ENCODE measurements at places on chromosomes 2 and 18.
A peak's percentile ranks its signal among the peaks of the same experiment; 100 is the strongest.

GRCh38 chr2:68225119-68225632, 27.2 kb downstream of the PPP3R1 start:
- DNase-seq = no peak

DNA sequence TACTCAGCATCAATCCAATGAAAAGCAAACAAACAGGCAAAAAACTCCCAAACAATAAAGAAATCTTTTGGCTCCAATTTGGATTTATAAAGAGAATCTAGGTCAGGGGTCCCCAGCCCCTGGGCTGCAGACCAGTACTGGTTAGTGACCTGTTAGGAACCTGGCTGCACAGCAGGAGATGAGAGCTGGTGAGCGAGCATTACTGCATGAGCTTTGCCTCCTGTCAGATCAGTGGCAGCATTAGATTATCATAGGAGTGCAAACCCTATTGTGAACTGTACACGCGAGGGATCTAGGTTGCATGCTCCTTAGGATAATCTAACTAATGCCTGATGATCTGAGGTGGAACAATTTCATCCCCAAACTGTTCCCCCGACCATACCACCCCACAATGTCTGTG, 102.2 kb downstream of the KIAA1328 start:
- DNase-seq = no peak

- no peak for DNase-seq
Observed at GRCh38 chr18:11322716-11323115, 173.3 kb upstream of the PIEZO2 start.

DNA sequence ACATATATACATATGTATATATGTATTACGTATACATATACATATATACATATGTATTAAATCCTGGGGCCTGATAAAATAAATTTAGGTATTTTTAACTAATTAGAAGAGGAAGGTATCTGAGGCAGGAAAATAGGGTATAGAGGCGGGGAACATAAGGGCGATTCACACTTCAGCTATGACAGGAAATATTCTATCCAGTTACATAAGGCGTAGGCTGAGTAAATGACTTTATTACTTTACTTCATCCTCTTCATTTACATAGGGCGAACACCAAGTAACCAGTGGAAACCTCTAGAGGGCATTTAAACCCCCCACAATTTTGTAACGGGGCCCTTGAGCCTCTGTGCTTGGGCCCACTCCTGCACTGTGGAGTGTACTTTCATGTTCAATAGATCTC, 167.5 kb downstream of the SOCS6 start:
- DNase-seq = no peak

- DNase-seq = peak; percentile 12
Observed at GRCh38 chr2:179850188-179850587, 11.2 kb downstream of the ZNF385B start.

DNA sequence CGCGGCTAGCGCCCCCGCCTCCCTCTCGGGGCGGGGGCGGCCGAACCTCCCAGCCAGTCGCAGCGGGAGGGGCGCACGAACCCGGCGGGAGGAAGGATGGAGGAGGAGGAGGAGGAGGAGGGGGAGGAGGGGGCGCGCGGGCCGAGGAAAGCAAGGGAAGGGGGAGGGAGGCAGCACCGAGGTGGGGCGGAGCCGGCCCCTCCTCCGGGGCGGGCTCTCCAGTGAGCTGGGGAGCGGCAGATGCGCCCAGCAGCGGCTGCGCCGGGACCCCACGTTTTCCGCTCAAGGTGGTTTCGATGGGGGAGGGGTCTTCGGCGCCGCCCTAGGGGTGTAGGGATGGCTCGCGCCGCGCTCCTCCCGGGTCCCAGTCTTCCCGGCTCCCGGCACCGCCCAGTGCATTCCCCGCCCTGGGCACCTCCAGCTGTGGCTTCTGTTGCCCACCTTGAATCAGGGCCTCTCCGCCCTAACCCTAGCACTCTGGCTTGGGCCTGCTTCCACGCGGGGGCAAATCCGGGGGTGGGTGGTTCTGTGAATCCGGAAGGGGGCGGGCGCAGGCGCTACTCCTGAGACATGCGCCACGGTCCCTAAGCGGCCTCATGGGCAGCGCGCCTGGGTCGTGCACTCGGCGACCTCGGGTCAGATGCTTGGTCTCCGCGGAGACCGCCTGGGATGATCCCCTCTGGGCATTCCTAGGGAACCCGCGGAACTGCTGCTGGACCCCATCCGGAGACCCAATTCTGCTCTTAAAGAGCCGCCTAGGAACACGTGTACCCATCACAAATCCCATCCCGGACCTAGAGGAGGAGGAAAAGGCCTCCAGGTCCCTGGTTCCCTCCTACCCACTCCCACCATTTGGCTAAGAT, at the start of gene FBXO41:
Gene FBXO41, minus strand, starts transcription at position 183 of the 863 bp plus-strand sequence. CDS start 14,848 bp downstream, outside the sequence.
- no peak for DNase-seq

DNA sequence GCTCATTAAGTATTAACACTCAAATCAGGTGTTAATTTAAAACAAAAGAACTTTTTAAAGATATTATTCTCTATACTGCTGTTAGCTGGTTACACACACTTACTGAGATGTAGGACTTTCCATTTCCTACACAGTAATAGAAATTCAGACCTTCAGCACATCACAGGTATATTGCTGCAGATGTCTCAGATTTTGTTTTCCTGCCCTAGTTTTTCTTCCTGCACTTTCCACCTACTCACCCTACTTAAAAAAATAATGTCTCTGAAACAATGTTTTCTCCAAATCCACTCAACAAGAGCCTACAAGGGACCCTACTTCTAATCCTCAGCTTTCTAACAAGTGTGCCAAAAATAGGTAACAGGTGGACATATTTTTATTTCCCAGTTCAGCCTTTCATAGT, 43.9 kb downstream of the DYM start:
- no peak for DNase-seq

DNA sequence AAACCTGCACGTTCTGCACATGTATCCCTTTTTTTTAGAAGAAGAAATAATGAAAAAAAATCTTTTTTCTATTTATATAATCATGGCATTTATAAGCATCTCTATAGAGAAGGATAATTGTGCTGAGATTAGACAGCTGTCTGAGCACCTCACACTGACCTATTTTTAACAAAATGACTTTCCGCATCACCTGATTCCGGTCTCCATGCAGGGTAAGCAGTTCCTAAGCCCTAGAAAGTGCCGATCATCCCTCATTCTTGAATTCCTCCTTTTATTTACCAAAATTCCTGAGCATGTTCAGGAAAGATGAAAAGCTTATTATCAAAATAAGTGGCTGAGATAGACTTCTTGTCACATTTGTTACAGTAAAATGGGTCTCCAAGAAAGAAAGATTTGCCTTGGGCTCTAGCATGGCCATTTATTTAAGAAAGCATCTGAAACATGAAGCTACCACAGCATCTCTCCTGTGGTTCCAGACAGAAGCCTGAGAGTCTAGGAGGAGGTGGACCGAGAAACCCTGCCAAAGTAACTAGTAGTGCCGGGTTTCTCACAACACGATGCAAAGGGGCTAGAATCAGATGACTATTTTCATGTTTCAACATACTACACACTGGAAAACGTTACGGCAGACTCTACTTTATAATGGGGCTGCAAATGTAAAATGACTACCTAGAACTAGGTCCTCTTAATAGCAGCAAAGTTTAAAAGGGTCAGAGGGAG, 670 bp downstream of the GKN1 start:
- no peak for DNase-seq

- no peak for DNase-seq
Observed at GRCh38 chr2:220072669-220073220, 445.3 kb downstream of the SLC4A3 start.

GRCh38 chr18:56661360-56662062, 10.4 kb downstream of the WDR7 start:
- no peak for DNase-seq

DNA sequence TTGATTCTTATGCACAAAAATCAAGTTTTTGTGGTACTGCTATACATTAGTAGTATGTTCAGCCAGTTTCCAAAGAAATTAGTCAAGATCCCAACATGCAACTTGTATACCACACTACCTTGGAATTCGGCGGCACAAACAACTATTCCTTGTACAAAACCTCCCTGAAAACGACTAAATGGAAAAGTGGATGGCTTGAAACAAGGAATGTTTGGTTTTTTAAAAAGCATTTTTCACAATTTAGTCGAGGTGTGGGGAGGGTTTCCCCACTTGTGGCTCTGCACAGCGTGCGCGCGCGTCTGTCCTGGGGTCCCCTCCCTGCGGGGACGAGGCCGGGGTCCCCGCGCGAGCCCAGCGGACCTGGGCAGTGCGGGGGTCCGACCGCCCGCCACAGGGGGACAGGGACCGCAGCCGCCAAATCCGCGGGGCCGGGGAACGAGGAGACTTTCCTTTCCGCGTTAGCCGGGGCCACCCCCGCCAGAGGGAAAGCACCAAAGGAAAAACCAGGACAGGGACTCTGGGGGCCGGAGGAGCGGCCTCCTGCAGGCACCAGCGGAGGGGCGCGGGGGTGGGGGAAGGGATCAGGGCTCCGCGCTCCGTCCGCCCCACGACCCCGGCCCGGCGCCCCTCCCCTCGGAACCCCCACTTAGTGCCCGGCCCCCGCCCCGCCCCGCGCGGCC, 534 bp upstream of the SOCS6 start:
- DNase-seq = no peak

GRCh38 chr2:12287220-12287751, 429.4 kb upstream of the TRIB2 start:
- no peak for DNase-seq

- no peak for DNase-seq
Observed at GRCh38 chr2:54984476-54984875, 65.8 kb downstream of the RTN4 start.

DNA sequence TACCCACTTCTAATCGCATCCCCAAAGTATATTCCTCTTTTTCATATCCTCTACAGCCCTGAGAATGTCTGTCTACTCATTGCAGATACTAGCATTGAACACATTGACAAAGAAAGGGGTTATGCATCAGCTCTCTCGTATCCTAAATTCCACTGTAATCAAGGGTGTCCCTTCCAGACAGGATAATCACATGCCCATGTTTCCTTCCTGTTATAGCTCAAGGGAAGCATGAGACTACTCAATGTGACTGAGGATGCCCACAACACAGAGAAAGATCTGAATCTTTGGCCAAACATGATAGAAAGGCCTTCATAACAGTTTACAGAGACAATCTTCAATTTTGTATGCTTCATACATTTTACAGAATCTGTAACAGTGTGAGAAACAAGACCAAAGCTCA, 69.2 kb downstream of the HIBCH start:
- no peak for DNase-seq

DNA sequence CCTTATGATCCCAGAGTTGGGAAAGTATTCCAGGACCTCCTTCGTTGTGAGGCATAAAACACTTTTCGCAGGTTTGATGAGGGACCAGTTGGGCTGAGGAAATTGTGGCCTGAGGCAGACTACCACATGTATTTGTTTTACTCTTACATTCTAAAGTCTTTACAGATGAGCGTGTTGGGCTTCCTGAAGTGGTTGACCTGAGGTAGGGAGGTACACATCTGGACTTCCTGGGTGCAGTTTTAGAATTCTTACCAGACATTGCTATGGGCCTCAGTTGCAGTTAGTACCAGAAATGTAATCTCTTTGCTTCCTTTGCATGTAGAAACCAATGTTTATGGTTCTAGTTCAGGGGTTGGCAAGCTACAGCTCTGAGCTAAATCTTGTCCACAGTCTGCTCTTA, 48.7 kb downstream of the COA5 start:
- DNase-seq = no peak

DNA sequence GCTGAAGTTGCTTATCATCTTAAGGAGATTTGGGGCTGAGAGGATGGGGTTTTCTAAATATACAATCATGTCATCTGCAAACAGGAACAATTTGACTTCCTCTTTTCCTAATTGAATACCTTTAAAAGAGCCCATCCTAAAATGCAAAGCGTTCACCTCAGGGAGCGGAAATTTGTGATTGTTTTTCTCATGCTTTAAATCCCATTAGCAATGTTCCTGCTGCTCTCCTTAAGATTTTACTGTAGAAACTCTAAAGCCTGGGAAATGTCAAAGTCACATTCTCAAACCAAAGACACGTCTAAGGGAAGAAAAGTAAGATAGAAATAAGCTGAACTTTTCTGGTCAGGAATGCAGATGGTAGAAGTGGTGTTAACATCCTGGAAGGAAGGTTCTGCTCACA, 285.8 kb upstream of the MAP2 start:
- no peak for DNase-seq

GRCh38 chr18:49177812-49178211, 227.0 kb upstream of the SMAD7 start:
- peak; percentile 73 for DNase-seq

- DNase-seq = no peak
Observed at GRCh38 chr18:23503963-23504344, 643 bp downstream of the RMC1 start.

DNA sequence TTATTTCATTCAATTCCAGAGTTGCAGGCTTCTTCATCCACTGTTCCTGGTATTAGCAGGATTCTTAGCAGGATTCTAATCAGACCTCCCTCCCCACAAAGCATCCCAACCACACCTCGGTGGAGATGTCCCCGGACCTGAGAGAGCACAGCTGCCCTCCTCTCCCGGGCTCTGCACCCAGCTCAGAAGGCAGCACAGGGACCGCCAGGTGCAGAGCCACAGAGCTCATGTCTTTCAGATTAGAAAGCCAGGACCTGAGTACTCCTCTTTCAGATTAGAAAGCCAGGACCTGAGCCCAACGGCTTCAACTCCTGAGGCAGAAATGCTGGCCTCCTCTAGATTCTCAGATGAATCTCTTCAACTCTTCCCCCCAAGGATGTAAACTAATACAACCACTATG, 152.3 kb downstream of the MYO5B start:
- no peak for DNase-seq

DNA sequence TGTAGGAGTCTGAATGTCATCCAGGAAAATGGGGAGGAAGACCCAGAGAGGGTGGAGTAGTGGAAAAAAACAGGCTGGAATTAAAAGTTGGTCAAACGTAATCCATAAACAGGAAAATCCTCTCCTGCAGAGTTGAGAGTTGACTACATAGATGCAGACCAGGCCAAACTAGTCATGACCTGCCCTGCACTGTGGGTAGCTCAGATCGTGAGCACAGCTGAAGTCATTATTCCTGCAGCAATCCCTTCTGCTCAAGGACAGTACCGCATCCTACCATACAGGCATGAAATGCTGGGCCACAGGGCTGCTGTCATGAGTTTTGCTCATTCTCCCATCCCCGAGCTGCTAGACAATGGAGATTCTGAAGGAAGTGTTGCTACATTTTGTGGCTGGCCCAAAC, 352.2 kb downstream of the EN1 start:
- no peak for DNase-seq

GRCh38 chr2:33321876-33322483, 154.5 kb upstream of the RASGRP3 start:
- DNase-seq = no peak

GRCh38 chr2:5834501-5834900, 142.3 kb downstream of the SOX11 start:
- DNase-seq = no peak

- DNase-seq = peak; percentile 48
Observed at GRCh38 chr2:190382851-190383250, 25.3 kb upstream of the MFSD6 start.

DNA sequence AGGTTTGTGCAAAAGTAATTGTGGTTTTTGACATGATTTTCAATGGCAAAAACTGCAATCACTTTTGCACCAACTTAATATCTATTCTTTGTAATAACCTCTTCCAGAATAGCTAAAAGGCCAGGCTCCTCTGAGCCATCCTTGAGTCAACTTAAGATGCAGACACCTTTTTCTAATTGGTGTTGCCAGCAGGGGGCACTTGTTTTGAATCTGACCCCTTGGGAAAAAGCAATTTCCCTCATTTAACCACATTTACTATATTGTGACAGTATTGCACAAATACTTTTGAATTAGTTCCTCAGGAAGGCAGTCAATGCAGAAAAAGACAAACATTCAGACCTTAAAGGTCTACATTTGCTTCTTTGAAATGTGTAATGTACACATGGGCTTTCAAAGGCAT, 78.6 kb upstream of the GALNT5 start:
- DNase-seq = no peak

- DNase-seq = no peak
Observed at GRCh38 chr2:201517094-201517493, 65.6 kb downstream of the STRADB start.

Measured in astrocyte of the cerebellum (primary cell).